Kidney glomerular epithelial cell (primary cell): ENCODE measurements at places on chromosomes 4 and X.

DNA sequence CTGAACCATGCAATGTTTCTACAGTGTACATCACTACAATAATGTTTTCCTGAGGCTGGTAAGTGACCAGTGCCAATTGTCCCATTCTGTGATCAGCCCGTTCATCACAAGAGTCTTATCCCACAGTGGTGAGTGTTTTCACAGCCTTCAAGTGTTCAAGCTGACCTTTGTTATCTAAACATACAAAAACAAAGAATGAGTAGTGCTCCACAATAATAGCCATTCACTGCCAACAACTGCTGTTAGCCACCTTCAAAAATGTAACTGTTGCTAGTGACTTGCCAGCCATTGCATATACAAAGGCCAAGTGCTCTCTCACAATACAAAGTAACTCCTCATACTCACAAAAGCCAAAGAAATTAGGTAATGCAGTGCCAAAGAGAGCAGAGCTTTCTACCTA is 1084.1 kb downstream of the FAM133A start:
- no peak for DNase-seq

- no peak for DNase-seq
Observed at GRCh38 chr4:151728006-151728405, 32.8 kb downstream of the GATB start.

DNA sequence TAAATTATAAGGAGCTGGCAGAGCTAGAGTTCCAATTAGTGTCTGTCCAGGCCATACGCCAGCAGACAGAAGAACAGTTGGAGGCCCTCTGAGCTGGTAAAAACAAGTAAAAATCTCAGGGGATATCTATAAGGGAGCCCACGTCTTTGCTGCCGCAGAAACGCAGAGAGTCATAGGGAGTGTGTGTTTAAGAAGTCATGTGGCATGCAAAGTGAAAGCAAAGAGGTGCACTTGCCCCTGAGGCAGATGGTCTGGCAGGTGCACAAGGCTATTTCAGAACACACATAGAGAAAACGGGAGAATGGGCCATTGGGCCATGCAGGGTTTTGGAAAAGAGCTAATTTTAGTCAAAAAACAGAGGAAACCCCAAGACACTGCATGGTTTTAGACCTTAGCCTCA is 92.7 kb downstream of the NAP1L3 start:
- DNase-seq, result no peak

DNA sequence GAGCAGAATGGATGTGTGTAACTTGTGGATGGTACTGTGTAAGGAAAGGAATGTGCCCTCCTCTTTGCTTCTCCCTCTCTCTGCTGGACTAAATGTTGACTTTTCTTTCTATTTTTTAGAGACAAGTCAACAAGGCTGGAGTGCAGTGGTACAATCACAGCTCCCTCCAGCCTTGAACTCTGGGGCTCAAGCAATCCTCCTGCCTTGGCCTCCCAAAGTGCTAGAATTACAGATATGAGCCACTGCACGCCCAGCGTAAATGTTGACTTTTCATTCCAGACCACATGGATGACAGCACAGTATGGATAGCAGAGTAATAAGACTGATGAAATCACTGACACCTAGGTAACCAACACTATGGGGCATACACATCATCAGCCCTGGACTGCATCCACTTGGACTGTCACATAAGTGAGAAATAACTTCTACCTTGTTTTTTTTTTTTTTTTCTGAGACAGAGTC is 5.1 kb upstream of the RPS3A start:
- no peak for DNase-seq

- no peak for DNase-seq
Observed at GRCh38 chrX:41108463-41109205, 23.4 kb downstream of the USP9X start.

GRCh38 chr4:66963084-66963483 is 582.2 kb downstream of the CENPC start:
- DNase-seq, result no peak

GRCh38 chr4:152679414-152680281 is at the start of gene TMEM154:
TSS of gene TMEM154 (minus strand) at chr4:152679997. CDS start at chr4:152679933, 64 bp downstream.
- DNase-seq, result peak; percentile 68

- DNase-seq, result no peak
Observed at GRCh38 chrX:43657671-43658070, 1.6 kb downstream of the MAOA start.

- DNase-seq, result peak; percentile 2
Observed at GRCh38 chr4:121112530-121112929, 40.2 kb upstream of the NDNF start.

DNA sequence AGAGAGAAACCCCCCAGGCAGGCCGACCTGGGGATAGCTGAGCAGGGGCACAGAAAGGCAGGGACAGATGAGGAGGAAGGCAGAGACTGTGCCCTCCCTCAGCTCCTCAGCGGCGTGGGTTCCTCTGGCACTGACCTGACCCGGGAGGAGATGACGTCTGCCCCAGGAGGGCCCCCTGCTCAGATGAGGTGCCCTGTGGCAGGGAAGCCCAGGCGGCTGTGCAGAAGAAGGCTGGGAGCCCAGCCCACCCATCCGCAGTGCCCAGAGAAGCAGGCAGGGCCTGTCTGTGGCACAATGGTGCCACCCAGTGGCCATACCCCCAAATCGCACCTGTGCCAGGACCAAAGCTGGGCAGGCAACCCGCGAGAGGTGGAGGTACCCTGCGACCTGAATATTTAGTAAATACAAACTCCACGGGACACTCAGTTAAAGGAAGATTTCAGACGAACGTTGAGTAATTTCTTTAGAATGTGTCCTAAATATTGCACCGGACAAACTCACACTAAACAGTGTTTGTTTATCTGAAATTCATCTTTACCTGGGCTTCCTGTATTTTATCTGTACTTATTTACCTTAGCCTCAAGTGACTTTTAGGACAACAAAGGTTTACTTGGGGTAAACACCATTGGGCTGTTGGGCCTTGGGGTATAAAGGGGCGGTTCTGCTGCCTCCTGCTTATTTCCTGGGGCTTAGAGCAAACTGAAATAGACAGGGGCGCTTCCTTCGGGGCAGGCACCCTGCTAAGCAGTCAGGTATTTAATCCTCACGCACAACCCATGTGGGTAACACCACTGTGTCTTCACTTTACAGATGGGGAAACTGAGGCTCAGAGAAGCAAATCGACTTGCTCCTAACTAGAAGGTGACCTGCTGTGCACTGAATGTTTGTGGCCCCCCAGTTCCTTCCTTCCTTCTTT is 46.5 kb upstream of the HMX1 start:
- peak; percentile 18 for DNase-seq

GRCh38 chrX:16436348-16437188 is 213.4 kb upstream of the S100G start:
- peak; percentile 30 for DNase-seq

GRCh38 chr4:37767546-37767945 is 58.9 kb upstream of the PGM2 start:
- peak; percentile 32 for DNase-seq

DNA sequence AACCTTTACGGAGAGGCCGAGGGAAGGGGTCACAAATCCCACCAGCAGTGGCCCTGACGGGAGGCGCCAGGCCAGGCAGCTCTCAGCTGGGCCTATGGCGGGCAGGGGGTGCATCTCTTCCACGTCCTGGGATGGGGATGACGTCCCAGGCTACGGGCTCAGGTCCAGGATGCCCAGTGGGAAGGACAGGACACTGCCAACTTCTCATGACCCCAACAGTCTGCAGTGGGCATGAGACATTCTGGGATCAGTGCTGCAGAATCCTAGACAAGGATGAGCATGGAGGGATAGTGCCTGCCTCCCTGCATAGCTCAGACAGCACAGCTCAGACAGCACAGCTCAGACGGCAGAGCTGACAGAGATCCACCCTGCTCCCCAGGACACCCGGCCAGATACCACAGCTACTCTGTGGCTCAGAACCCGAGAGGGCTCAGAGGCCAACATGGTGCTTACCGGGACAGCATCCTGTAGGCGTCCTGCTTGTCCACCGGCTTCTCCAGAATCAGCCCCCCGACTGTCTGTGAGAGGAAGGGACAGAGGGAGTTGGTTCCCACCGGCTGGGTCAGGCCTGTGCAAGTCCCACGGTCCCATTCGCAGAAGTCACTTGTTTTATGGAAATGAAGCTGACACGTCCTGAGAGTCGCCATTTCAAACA is 17.3 kb downstream of the ASMTL start:
- DNase-seq, result no peak

DNA sequence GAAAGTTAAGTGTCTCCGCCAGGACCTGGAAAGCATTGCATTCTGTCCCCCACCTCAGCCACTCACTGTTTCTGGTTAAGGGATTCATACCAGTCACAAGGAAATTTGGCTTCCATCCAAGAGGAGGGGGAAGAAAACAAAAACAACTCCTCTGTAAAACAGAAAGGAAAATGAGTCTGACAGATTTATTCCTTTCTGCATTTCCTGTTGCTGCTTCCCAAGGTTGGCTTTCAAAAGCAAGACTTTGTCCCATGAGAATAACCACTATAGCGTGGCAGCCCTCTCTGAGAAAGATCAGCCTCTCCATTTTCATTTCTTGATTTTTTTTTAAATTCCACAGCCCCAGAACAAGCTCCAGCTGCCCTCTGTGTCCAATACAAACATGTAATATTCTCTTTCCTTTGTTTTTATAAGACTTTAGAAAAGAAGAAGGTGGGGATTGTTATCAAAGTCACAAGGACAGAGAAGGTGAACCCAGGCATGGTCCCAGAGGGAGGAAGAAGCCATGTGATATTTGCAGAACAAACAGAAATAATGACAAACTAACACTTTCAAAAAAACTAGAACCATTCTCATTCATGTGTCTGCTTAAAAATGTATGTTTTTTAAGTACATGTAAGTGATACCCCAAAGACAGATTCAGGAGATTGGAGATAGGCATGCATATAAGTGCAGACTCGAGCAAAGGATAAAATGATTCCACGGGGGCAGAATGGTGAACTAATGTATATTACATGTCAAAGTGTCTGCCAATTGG is 90.7 kb upstream of the DCLK2 start:
- DNase-seq, result no peak

GRCh38 chrX:94123062-94123461 is 449.1 kb downstream of the FAM133A start:
- no peak for DNase-seq

DNA sequence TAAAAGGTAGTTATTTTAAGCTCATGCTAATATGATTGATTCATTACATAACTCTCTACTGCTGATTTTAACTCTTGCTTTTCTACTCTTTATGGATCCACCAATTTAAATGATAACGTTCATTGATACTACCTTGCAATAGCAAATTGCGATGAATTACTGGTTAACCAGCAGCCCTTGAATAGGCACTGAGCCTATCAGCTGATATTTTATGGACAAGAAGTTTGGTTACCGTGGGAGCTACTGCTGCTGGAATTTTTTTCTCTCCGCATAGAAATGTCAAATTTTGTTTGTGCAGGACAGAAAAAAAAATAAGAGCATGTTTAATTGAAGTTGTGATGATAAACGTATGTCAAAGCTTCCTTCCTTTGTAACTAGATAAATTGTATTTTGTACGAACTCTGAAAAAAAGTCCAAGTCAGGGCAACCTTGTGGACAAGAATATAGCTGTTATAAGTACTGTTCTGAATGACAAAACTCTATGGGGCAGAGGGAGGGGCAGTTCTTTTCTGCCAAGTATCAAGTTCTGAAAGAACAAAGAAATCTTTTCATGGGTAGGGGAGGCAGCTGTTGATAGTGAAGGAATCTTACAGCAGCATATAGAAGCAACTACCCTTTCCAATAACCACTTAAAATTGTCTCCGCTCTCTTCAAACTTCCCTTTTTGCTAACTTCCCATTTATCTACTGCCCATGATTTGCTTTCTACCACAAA is 434.9 kb upstream of the PABPC4L start:
- no peak for DNase-seq

DNA sequence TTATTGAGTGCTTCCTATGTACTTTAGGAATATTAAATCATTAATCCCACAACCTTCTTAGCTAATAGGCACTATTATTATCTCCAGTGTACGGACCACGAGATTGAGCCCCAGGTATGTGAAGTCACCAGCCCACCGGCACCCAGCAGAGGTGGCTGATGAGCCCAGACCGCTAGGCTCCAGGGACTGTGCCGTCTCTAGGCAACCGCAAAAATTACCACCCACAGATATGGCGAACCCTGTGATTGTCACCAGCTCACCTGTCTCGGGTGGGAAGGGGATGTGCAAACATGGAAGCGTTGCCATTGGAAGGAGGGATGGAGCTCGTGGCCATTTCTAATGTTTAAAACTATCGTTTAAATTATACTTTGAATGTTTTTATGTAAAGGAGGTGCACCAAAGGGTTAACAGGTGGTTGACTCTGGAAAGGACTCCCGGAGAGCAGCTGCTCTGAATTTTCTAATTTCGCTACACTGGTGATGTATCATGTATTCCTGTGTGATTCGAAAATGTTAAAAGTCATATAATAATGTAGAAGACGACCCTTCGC is 21.0 kb upstream of the JAKMIP1 start:
- no peak for DNase-seq

- no peak for DNase-seq
Observed at GRCh38 chr4:130110770-130111169, 1014.8 kb downstream of the C4orf33 start.

DNA sequence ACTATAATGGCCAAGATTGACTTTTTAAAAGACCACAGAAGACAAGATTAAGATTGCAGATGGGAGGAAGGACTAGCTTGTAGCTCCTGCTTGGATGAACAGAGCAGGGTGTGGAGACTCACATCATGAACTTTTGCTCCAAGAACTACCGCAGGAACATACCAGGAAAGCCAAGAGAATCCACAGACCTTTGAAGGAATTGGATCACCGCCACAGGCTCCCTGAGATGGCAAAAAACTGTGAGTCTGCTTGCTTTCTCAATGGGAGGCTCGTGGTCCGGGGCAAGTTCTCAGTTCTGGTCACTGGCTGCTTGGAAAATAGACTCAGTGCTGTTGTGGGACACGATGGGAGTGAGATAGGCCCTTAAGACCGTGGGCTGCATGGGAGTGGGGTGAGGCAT is 276.6 kb downstream of the CCSER1 start:
- DNase-seq, result no peak

- no peak for DNase-seq
Observed at GRCh38 chrX:649166-649565, 18.6 kb downstream of the SHOX start.

GRCh38 chr4:15920723-15921591 is 17.6 kb downstream of the FGFBP1 start:
- peak; percentile 87 for DNase-seq

GRCh38 chr4:121255986-121256750 is 92.0 kb upstream of the TNIP3 start:
- DNase-seq, result peak; percentile 66

DNA sequence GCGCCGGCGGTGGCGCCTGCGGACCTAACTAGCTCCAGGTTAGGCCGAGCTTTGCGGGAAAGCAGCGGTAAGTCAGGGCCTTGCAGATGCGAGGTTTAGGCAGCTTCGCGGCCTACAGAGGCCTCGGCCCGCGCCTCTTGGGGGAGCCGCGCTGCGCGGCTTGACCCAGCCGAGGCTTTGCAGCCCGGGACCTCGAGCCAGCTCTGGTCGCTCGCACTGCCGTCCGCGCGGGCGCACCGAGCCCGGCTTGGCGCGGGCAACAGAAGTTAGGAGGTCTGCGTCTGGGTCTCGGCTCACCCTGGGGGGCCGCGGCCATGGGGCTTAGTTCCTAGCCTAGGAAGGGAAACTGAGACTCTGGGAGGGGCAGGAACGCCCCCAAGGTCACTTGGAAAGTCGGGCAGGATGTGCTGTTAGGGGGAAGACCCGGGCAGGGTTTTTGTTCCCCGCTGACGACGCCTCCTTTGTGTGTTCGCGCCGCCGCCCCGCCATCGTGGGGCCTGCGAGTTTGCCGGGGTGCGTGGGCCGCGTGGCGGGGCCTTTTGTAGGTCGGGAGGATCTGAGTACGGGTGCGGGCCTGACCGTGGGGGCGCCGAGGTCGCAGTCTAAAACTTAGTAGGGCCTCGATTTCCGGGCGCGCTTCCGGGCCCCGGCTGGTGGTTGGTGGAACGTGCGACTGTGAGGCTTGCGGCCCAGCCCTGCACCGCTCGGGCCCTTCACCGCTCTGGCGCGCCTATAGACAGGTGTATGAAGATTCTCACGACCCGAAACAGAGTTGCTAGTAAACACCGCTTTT is 482 bp downstream of the RNF4 start:
- peak; percentile 34 for DNase-seq
